ENCODE measurements at places on chromosomes 3 and 15.
A peak's percentile ranks its signal among the peaks of the same experiment; 100 is the strongest.

GRCh38 chr3:125479091-125479490, 40.9 kb downstream of the SNX4 start:
- DNase-seq, result no peak

DNA sequence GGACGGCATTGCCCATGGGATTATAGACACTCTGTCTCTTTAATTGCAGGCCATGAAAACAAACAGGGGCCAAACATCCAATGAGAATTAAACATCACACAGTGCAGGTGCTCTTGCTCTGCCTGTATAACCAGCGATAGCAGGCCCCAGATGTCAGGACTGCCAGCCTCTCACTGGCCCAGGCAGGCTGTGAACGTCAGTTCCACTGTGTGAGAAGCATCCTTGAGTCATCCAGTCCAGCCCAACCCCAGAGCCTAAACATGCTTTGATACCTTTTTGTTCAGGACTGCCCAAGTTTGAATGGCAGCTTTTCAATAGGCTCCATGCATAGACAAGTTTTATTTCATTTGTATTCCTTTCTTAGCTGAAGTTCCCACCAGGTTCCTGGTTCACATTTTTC, 189.8 kb downstream of the SLCO3A1 start:
- no peak for DNase-seq

- no peak for DNase-seq
Observed at GRCh38 chr15:31452595-31453557, 126.2 kb downstream of the KLF13 start.

DNA sequence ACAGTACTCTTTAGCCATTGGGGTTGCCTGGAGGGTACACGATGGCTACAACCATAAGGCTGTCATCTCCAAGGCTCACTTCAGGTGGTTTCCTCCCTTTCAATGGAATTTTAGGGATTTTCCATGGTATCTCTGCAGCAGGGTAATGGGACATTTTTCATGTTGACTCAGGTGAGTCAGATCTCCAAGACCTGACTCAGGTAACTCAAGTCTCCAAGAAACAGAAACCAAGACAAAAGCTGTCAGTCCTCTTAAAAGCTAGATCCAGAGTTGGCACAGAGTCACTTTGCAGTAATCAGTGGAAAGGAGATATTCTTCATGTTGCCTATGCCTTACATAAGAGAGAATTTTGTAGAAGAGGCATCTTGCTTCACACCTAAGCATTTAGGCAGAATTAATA, 375.8 kb upstream of the ARPP21 start:
- no peak for DNase-seq

DNA sequence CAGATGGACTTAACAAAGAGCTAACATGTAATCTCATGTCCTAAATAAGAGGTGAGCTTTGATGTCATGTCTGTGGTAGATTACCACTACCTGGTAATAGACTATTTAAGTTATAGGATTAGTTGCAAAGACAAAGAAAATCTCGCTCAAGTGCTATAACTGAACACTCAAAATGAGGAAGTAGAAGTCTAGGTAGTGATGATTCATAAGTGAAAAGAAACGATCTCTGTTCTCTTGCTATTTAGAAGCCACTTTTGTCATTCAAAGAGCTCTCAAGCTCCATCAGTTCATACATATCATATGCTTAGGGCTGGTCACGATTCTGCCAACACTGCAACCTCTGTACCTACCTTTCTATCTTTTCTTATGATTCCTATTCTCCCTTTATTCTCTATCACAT, 110.9 kb downstream of the EDEM1 start:
- no peak for DNase-seq

GRCh38 chr3:42369832-42370231, 40.6 kb downstream of the LYZL4 start:
- no peak for DNase-seq

DNA sequence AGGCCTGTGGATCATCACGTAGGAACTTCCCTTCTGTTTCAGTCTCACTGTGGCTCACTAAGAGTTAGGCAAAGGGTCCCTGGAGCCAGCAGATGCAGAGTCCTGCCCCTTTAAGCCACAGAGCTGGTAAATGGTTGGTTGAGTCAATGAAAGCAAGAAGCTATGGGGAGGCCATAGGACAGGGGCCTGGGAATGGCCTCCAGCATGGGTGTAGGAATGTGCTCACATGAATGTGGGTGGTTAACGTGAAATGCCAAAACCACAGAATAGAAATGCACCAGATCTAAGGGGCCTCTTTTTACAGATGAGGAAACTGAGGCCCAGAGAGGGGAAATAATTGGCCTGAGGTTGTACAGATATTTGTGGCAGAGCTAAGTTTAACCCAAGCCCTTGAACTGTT, 150.3 kb downstream of the TLE3 start:
- DNase-seq, result no peak

DNA sequence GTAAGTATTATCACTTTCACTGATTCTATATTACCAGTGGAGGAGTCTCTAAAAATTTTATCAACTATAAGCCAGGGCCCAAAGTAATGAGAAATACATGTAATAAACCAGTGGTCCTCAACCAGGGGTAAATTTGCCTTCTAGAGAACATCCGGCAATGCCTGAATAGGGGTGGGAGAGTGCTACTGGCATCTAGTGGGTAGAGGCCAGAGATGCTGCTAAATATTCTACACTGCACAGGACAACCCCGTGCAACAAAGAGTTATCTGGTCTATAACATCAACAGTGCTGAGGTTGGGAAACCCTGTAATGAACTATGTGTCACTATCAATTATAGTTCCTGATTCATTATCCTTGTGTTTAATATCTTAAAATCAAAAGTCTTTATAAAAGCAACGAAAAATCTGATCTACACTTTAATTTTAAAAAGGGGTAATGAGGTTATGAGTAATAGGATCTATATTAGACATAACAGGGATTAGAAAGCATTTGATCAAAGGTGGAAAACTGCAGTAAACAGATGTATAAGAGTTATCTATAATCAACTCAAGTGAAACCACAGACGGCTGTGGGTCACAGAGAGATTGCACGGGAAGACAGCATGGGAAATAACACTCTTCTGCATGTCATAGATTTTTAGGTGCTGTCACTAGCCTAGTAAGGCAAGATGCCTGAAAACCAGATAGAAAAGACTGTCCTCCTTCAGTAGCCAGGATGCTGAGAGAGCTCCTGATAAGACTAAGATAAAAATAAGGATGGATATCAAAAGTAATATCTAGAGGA, 2.0 kb downstream of the LYSMD2 start:
- DNase-seq, result no peak

DNA sequence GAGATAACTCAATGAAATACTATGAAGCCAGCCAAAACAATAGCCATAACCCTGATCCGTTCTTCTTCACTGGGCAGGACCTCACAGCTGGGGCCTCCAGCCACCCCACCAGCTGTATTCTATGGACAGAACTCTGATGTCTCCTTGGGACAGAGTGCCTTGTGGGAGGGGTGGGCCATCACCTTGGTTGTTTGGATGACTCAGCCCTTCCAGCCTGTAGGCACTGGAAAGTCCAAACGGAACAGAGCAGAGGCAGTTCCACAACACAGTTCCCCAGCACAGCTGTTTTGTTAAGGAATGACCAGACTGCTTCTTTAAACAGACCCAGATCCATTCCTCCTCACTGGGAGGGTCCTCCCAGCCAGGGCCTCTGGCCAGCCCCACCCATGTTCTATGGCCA, 31.9 kb upstream of the ZBED2 start:
- DNase-seq, result no peak

- DNase-seq, result no peak
Observed at GRCh38 chr15:25877681-25878080, 14.6 kb upstream of the ATP10A start.

DNA sequence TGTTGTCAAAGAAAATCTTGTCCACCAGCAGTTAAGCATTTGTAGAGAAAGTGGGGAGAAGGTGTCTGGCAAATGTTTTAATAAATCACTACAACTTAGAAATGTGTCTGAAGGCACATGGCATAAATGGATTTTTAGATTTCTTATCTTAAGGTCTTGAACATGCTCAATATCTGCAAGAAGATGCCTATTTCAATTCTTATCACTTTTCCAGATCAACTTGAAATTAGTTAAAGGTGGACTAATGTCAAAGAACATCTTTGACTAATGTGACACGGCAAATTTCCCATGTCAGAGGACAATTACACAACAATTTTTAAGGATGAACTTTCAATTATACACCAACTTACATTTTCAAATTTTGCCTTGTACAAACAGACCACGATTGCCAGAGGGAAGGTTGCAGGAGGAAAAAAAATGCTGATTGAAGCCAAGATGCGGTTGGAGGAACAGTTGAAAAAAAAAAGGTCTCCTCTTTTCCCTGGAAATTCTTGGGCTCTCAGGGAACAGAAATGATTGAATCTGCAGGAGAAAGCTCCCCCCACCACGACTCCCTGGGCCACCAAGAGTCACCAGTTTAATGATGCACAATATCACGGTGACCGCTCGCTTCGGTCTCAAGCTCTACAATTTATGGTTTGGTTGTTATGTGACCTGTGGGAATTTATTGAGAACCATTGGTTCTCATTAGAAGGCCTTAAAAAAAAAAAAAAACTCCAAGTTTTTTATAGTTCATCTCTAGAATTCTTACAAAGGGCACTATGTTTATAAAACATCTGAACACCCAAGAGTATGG, 507.6 kb upstream of the ADAMTS9 start:
- DNase-seq, result no peak

DNA sequence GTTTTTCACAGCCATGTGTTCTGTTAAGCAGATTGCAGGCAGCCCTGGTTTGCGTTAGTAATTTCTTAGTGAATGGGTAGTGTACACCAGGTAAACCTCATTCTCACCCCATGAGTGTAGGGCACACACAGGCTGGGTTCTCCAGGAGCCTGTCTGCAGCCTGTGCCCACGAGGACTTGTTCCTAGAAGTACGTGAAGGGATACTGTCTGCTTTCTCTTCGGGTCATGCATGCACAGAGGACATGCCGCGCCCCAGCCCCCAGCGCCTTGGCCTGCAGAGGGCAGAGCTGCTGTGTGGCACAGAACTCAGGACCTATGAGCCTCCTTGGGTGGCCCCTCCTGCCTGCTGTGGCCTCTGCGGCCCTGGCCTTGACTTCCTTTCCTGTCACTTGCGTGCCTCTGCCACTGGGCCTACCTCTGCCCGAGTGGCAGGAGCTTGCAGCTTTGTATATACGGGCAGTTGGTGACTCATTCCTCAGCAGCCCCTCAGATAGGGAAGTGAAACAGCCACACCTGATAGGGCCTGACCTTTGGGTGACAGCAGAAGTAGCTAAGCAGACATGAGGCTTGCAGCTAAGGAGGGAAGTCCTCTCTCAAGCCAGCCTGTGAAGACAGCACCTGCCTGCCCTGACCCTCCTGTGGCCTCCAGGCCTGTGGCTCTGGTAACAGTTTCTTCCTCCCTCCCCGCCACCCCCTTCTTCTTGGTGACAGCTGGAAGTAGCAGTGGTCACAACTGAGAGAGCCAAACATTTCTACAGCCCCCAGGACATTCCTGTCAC, 19.5 kb downstream of the PPCDC start:
- DNase-seq, result peak; percentile 50

GRCh38 chr3:99856437-99857220, 39.0 kb downstream of the CMSS1 start:
- DNase-seq, result no peak

DNA sequence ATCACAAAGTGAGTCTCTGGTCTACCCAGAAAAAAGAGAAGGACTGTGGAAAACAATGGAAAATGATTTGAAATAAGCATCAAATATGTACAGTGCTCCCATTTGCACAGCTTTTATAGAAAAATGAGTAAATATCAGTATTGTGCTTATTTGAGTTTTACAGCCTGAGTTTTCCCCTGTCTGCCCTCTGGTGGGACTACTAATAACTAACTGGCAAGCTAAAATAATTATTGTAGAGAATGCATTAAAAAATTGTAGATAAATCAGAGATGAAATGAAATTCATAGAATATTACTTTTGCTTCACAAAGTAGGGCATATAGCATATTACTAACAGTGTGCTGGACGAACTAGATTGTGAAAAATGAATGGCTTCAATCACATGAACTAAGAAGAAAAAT, 287.1 kb downstream of the NAALADL2 start:
- DNase-seq, result no peak

DNA sequence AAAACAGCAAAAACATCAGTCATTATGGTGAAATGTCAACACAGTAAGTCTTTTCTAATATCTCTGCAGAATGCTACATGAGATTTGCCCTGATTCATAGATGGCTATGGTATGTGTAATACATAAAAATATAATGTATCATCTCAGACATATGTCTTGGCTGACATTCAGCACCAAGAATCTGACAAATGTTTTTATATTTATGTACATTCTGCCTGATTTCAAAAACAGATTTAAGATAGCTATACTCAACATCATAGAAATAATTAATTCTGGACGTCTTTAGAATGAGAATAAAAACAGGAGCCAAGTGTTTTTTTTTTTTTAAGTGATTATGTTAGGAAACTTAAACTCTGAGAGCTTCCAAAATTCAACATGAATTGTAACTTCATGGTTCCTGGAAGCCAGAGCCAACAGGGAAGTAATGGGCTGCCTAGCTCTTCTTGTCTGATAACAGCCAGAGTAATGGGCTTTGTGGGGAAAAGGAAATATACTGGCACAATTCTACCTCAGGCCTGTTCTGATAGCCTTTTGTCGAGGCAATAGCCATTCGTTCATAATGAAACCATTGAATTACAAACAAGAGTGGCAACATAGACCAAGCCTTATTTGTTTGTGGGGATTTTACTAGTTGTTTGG, 184.4 kb downstream of the VGLL4 start:
- DNase-seq, result no peak

GRCh38 chr3:126155280-126155640, 25.1 kb downstream of the ALDH1L1 start:
- no peak for DNase-seq

Data from stimulated activated CD8-positive, alpha-beta memory T cell treated with anti-CD3 and anti-CD28 coated beads, Interleukin-4, amount 100 ng/mL, for 1 hour (primary cell).